ENCODE measurements at places on chromosomes 6 and 20.

- DNase-seq: no peak
Measured at GRCh38 chr6:118101831-118102345, 194.8 kb downstream of the SLC35F1 start.

GRCh38 chr6:87763276-87763675, 61.2 kb upstream of the AKIRIN2 start:
- no peak for DNase-seq

- DNase-seq: no peak
Measured at GRCh38 chr6:84282550-84282949, 55.1 kb upstream of the CEP162 start.

- DNase-seq: no peak
Measured at GRCh38 chr6:78910591-78911171, 43.3 kb downstream of the IRAK1BP1 start.

DNA sequence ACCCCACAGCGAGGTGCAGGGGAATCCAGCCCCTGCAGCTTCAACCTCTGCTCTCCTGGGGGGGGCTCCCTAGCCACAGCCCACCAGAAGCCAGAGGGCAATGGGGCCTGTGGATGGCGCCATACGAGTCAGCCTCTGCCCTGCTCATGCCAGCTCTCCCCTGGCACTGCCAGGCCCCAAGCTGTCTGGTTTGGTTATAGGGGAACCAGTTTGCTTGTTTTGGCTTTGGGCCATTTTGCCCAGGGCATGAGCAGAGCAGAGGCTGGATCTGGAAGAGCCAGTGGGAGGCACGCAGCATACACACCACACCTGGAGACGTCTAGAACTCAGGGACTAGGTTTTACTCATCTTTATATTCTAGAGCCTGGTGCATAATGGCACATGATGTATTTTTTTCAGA, 66.7 kb upstream of the SLC22A16 start:
- peak; percentile 83 for DNase-seq

DNA sequence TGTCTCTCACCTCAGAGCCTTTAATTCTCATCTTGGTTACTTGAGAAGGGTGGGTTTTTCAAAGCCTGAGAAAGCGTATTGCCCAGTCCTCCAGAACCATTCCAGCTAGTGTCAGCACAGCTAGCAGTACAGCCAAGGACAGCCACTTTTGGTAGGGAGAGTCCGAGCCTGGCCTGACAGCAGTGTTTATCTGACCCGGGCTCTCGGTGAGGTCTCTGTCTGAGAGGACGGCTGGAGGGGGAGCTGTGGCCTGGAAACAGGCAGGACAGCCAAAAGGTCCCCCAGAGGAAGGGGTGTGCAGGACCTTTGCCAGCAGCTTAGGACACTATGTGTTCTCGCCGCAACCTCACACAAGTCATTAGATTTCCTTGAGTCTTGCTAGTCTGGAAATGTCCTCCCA, 38.8 kb downstream of the LYRM2 start:
- no peak for DNase-seq
